Stimulated activated CD4-positive, alpha-beta T cell treated with anti-CD3 and anti-CD28 coated beads, Interleukin-4, amount 100 ng/mL, for 24 hours (primary cell): ENCODE measurements at places on chromosomes 12 and 14.

DNA sequence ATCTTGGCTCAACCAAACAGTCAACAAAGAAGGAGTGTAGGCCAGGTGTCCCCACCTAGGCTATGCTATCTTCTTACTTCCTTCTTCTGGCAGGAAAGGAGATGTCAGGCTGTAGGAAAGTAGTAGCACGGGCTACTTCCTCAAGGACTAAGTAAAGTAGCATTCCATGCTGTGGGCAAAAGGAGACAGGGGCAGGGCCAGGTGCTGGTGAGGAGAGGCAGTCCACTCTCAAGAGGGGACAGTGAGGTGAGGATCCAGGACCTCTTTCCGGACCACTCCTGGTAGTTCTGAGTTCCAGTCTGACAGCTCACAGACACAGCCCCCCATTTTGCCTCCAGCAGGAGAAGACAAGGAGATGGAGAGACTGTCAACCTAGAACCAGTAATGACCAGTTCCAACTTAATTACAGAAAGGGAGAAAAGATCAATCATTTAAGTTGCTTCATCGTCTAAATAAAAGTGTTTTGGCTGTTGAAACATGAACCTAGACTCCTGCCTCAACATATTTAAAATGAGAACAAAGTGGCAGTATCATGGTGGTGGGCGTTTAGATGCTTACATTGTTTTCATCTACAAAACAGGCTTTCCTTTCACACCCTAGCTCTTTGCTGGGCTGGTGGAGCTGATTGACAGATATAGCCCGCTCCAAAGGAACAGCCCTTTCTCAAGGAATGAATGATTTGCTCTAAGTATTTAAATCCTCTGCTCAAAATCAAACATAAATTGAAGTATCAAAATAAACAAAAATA is 5.1 kb upstream of the SSTR1 start:
- no peak for DNase-seq

GRCh38 chr14:91925001-91925726 is 22.3 kb downstream of the FBLN5 start:
- no peak for DNase-seq

- DNase-seq = no peak
Measured at GRCh38 chr12:122870867-122871664, 24.9 kb downstream of the VPS37B start.

- no peak for DNase-seq
Measured at GRCh38 chr12:99436584-99436983, 211.0 kb upstream of the GARIN6 start.

DNA sequence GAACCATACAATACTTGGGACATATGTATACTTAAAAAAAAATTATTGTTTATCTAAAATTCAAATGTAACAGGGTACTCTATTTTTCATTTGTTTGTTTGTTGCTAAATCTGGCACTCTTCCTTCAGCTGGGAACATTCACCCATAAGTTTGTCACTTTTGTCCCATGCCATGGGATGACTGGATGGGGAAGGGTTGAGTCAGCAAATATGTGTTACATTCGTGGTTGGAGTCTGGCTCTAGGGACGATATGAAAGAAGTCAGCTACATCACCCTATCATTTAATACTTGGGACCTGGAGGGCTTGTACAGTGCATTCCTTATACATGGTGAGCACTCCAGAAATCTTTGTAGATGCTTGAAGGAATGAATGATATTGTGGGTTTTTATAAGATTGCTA is 131.3 kb downstream of the IPO8 start:
- DNase-seq = no peak

DNA sequence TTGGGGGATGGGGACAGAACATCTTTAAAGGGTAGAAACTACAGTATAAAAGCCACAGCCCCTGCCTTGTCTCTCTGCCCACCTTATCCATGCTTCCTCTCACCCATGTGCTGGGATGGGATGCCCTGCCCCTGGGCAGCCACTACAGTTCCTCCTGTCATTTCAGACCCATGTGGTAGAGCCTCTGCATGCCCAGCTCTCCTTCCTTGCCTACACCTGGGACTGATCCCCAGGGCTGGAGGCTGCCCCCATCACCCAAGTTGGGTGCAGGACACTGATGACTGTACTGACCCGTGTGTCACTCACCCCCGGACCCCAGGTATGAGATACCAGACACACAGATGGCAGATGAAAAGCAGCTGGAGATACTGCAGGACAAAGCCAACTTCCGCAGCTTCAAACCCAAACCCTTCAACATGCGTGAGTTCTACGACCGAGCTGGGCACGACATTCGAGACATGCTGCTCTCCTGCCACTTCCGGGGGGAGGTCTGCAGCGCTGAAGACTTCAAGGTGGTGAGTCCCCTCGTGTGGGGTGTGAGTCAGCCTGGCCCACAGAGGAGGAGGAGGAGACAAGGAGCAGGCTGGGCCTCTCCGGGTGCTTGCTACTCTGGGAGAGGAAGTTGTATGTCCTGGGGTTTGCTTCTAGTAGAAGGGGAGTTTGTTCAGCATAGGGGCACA is 2.2 kb downstream of the ASIC1 start:
- peak; percentile 43 for DNase-seq
